Stimulated activated naive CD4-positive, alpha-beta T cell (primary cell): ENCODE measurements at places on chromosomes 16 and 17.

DNA sequence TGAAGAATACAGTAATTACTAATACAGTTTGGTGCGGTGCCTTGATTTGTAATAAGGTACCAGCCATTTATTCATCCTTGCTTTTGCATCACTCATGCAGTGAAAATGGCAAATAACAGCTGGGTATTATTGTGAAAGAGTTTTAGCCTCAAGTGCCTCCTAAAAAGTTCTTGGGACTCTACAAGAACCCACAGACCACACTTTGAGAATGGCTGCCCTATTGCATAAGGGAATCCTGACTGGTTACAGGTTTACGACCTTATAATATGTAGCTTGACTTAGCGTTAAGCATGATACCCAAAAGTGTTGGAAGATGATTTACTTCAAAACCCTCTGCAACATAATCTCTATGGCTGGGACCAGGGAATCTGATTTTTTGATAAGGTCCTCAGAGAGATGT lies 4.2 kb downstream of the MYH13 start:
- DNase-seq: no peak

- DNase-seq: peak; percentile 33
Observed at GRCh38 chr16:89924297-89924924, 1.3 kb downstream of the TUBB3 start.

GRCh38 chr17:9247401-9247938 lies 226.2 kb downstream of the NTN1 start:
- no peak for DNase-seq

DNA sequence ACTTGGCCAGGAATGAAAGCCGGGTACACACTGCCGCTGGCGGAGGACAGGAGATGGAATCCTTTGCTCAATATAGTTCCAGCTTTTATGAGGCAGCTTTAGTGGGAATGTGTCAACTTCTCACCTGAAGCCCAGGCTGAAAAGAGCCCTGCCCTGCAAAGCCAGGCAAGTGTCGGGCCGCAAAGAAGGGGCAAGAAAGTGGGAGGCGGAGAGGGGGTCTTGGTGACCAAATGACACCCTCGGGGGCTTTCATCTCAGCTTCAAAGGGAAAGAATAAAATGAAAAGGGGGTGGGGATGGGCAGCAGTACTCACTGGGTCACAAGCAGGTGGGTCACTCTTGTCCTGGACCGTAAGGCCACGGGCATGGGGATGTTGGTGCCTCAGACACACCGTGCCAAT lies 62.9 kb downstream of the C16orf95 start:
- no peak for DNase-seq

GRCh38 chr17:76726231-76726775 lies at the start of gene JMJD6:
TSS of gene JMJD6 (minus strand) at chr17:76726606. CDS start at chr17:76726475, 131 bp downstream.
- DNase-seq: peak; percentile 95

DNA sequence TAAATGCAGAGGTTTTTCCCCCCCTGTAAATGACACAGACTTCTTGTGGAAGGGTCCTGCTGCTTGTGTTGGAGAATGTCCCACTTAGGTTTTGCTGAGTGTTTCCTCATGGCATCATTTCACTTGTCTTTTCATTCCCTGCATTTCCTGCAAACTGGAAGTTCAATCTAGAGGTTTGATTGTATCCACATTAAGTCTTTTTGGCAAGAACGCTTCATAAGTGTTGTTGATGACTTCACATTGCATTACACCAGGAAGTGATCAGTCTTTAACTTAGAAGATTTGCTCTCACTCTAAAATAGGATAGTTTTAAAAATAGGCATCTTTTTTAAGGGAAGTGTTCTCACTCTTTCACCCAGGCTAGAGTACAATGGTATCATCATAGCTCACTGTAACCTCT lies 67.2 kb downstream of the RPTOR start:
- no peak for DNase-seq

DNA sequence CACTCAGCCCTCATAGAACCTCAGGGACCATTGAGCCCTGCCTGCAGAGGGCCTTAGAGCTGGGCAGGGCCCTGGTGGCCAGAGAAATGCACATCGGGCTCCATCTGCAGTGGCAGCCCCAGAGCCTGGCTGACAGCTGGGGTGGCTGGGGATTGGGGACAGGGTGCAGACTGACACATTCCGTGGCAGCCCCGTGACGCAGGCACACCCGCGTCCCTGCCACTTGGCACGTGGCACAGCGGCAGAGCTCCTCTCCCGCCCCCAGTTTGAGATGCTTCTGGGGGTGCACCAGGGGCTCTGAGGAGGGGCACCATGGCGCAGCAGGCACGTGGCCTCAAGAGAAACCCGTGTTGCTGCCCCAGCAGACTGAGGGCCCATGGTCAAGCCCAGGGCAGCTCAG lies 2.2 kb downstream of the FBXL16 start:
- DNase-seq: no peak

- DNase-seq: no peak
Observed at GRCh38 chr16:68506331-68507053, 32.6 kb upstream of the ZFP90 start.

DNA sequence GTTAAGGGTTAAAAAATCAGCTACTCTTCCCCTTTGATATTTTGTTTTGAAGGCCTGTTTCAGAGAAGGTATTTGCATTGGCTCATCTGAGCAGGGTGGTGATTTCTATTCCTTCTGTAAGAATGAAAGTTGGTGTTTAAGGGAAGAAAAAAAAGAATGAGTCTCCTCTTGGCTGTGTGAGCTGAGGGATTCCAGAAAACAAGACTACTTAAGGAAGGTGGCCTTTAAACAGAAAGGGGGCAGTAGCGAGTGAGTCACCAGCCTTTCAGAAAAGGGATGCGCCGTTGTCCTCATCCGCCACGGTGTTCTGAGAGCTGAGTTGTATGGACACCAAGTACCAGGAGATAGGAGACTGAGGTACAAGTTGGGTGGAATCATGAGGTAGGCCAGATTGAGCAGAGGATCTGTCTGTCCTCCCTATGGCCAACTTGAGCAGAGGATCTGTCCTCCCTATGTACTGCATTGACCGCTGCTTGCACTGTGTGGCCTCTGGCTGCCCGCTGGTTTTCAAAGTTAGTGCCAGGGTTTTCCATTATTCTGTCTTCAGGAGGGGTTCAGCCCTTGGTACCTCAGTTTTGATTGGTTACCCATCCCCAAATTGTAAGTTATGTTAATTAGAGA lies 8.2 kb downstream of the PRKCA start:
- no peak for DNase-seq

DNA sequence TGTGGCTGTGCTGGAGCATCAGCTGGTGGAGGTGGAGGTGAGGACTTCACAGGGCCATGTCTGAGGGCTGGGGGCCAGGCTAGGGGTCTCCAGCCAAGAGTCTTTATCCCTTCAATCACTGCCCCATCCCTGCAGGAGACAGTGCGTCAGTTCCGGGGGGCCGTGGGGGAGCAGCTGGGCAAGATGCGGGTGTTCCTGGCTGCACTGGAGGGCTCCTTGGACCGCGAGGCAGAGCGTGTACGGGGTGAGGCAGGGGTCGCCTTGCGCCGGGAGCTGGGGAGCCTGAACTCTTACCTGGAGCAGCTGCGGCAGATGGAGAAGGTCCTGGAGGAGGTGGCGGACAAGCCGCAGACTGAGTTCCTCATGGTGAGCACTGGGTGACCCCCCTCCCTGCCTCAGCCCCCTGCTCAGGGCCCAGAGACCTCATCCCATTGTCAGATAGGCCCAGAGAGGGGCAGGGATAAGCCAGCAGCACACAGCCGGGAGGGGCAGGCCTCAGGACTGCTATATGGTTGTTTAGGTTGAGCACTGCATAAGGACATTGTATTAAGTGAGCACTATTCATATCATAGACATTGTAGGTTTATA lies 2.3 kb upstream of the PYDC1 start:
- DNase-seq: no peak

DNA sequence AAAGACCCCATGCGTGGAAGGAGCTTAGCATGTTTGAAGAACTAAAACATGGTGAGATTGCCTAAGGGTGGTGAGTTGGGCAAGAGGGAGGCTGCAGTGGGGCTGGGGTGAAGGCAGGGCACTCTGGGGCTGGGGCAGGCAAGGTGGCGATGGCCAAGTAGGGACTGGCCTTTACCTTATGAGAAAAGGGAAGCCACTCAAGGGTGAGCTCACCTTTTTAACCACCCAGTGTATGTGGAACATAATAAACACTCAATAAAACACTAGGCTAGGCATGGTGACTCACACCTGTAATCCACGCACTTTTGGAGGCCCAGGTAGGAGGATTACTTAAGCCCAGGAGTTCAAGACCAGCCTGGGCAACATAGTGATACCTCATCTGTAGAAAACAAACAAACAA lies 37.7 kb downstream of the LYRM9 start:
- DNase-seq: no peak

DNA sequence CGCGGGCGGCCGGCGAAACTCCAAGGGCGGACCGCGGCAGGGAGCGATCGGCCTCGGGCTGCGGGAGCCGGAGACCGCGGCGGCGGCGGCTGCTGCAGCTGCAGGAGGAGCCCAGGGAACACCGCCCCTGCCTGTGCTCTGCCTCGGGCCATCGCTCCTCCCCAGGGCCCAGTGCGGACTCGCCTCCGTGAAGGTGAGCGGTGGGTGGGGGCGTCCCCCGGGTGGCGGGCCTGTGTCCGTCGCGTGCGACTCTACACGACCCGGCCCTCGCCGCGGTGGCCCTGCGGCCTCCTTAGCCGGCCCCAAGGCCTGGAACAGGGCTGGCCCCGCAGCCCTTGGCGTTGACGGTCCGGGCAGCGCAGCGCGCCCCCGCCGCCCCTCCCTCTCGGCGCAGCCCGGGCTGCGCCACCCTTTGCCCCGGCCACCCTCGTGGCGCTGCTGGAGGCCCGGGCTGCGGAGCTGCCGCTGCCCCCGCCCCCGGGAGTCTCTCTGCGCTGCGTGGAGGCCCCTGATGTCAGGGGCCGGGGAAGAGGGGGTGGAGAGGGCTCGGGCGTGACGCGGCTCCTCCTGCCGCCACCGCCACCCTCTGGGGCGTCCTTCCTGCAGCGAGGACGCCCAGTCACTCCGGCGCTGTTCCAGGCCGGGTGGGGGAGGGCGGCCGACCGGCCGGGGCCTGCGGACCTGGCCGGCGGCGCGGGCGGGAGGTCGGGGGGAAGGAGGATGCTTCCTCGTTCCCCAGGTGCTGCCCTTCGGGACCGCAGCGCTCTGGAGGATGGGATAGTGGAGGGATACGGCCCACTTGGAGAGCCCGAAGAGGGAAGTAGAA lies 485 bp downstream of the DYNLL2 start:
- DNase-seq: peak; percentile 51

DNA sequence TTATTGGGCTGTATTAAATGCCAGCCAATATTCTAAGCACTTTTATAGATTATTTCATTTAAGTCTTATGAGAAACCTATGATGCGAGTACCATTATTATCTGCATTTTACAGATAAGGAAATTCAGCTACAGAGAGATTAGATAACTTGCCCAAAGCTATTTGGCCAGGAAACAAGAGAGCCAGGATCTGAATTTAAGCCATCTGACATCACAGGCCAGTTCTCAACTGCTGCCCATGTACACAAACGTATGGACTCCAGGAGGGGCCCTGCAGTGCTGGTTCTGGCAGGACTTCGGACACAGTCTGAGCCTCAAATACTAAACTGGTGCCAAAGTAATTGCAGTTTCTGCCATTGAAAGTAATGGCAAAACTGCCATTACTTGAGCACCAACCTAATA lies 40.2 kb downstream of the CPPED1 start:
- DNase-seq: no peak

- no peak for DNase-seq
Observed at GRCh38 chr16:1749152-1750117, 21.9 kb downstream of the NME3 start.

GRCh38 chr17:1011760-1012735 lies 15.1 kb downstream of the TIMM22 start:
- DNase-seq: no peak

- no peak for DNase-seq
Observed at GRCh38 chr17:73285603-73285908, 23.9 kb upstream of the CPSF4L start.

- no peak for DNase-seq
Observed at GRCh38 chr17:36512641-36513040, 22.0 kb downstream of the MYO19 start.

- DNase-seq: no peak
Observed at GRCh38 chr17:32504166-32504990, 17.6 kb downstream of the CDK5R1 start.

DNA sequence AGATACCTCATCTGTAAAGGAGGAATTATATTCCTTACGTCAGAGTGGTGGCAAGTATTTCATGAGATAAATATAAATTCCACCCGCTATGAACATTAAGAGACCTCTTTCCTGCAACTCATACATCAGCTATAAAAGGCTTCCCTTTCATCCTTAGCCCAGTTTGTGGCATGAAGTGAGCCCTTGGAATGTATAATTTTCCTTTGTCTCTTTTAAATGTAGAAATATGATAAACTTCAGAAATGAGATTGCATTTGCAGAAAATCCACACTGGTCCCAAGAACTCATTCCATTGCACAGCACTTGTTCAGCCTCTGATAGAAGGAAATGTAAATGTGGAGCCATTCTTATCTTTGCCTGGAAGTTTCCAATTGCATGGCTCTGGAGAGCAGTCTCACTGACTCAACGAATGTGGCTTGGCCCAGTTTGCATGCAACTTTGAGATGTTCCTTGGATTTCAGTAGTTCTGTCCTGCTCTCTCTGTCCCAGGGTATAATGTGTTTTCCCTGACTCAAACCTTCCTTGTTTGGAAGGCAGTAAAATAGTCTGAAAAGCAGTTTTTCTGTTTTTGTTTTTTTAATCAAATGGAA lies 746.4 kb downstream of the CDH11 start:
- no peak for DNase-seq

DNA sequence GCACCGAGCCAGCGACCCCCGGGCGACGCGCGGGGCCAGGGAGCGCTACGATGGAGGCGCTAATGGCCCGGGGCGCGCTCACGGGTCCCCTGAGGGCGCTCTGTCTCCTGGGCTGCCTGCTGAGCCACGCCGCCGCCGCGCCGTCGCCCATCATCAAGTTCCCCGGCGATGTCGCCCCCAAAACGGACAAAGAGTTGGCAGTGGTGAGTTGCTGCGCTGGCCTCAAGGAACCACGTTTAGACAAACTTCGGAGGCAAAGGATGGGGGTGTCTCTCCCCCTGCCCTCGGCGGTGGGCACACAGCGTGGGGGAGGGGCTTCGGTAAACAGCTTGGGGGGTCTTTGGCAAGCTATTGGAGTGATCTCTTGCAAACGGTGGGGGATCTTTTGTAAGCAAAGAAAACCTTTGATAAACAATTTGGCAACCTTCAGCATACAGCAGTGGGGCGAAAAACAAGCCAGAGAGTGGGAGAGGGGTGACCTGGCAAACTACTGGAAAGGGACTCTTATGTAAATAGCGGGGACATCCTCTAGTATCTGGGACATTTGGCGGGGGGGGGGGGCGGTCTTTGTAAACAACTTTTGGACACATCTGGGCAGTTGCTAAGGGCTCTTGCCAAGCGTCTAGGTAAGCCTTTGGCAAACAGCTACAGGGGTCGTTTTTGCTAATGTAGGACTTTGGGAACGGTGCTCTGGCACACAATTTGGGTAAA lies 587 bp downstream of the MMP2 start:
- DNase-seq: no peak

- no peak for DNase-seq
Observed at GRCh38 chr17:43380307-43380706, 18.5 kb upstream of the ARL4D start.

- DNase-seq: no peak
Observed at GRCh38 chr16:86868786-86869185, 290.4 kb downstream of the FOXL1 start.
